ENCODE measurements at places on chromosomes 1 and 21.

- no peak for DNase-seq
Measured at GRCh38 chr1:212669600-212669999, 30.0 kb downstream of the BATF3 start.

- no peak for DNase-seq
Measured at GRCh38 chr1:209723265-209723664, 18.6 kb downstream of the HSD11B1 start.

DNA sequence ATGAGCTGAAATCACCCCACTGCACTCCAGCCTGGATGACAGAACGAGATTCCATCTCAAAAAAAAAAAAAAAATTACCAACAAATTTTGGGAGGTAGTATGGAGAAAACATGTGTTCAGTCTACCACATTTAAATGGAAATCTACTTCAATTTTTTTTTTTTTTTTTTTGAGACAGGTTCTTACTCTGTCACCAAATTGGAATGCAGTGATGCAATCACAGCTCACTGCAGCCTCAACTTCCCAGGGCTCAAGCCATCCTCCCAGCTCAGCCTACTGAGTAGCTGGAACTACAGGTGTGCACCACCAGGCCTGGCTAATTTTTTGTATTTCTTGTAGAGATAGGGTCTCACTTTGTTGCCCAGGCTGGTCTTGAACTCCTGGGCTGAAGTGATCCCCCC, 82.1 kb downstream of the GFI1 start:
- no peak for DNase-seq

DNA sequence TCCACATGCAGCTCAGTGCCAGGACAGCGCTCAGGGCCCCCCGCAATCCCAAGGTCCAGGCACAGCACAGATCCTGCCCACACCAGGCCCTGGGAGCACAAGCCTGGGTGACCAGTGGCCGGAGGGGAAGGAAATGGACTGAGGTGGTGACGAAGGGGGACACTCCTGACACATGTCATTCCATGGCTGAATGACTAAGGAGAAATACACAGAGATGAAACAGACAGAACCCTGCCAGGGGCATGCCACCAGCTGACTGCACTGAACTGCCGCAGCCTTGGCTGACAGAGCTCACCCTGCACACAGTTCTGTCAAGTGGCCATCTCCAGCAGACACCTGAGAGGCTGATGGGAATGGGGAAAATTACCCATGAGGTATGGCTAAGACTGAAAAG, 56.1 kb downstream of the HSF2BP start:
- DNase-seq = no peak

GRCh38 chr21:42833439-42833815, 45.9 kb downstream of the WDR4 start:
- DNase-seq = no peak

- no peak for DNase-seq
Measured at GRCh38 chr1:23092447-23092846, 73.2 kb downstream of the KDM1A start.

- no peak for DNase-seq
Measured at GRCh38 chr1:230291731-230292620, 134.2 kb downstream of the PGBD5 start.

GRCh38 chr1:220269036-220269435, 3.2 kb downstream of the RAB3GAP2 start:
- no peak for DNase-seq

DNA sequence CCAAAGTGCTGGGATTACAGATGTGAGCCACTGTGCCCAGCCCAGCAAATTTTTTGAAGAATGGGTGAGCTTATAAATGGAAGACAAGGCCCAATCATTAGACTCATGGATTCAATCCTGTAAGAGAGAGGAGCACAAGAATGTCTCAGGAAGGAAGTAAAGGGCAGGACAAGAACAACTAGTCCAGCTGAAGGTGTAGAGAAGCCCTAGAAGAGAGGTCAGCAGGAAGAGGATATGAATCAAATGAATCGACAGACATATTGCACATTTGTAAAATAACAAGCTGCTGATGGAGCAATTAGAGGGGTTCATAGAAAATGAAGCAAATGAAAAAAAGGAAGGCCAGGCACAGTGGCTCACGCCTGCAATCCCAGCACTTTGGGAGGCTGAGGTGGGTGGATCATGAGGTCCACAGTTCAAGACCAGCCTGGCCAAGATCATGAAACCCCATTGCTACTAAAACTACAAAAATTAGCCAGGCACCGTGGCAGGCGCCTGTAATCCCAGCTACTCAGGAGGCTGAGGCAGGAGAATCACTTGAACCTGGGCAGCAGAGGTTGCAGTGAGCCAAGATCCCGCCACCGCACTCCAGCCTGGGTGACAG, 74.9 kb downstream of the MIS18A start:
- DNase-seq = no peak

DNA sequence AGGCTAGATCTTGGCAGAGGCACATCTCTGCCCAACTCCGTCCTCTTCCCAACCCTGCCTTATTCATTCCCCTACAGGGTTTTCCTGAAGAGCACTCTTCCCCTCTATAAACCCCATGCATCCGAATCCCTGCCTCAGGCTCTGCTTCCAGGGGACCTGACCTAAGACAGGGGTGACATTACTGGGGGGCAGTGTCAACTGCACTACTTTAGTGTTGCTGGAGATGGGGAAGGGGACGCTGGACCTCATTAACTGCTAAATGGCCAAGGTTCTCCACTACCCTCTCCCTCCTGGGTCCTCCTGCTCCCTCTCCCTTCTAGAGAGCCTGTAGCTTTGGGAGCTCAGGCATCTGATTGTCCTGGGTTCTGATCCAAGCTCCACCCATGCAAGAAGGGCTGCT, 126.2 kb downstream of the GRIK3 start:
- DNase-seq = no peak

GRCh38 chr1:56297904-56298303, 281.5 kb downstream of the PLPP3 start:
- DNase-seq = no peak

DNA sequence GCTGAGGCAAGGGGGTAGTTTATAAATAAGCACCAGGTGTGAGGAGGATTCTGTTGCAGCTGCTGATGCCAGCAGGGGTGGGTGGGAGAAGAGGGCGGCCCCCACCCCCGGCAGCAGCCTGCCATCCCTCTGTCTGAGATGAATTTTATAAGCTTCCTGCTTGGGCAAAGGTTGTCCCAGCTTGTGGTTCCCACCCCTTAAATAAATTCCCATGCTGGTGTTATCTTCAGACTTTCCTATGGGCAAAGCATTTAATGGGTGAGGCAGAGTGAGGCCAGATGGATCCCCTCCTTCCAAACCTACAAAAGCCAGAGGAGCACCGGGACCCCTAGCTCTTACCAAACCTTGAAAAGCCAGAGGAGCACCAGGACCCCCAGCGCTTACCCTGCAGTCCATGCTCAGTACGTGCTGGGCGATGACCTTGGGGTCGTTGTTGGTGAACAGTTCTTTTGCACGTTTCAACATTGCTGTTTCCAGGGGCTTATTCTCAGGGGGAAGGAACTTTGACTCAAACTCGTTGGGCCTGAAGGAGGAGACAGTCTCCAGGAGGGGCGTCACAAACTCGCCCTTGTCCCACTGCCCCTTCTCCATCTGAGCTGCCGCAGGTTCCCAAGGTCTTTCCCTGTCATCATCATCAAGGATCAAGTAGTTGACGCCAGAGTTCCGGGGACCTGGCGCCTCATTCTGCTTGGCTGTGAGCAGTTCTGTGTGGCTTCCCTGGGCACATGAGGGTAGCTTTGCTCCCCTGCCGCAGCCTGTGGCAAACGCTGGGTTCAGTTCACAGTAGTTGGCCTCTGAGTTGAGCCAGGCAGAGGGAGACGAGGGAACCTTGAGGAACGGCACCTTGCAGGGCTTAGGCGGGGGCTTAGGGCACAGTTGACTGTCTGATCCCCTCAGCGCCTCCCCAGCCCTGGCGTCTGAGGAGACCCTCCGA, 99.5 kb downstream of the BCAR3 start:
- no peak for DNase-seq

DNA sequence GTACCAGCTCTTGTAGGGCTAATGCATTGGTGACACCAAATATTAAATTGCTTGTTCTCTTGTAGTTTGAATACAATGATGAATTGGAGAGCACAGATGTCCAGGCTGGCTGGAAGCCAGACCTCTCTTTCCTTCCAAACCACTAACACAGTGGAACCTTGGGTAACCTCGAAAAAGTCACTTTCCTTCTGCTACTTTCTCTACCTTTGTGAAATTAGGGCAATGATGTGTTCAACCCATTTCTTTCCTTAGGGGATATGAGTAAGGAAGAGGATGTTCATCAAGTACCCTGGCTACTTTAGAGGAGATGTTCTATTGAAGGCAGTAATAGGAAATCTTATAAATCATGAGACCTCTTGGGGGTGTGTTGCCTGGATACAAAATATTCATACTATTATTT, 55.7 kb downstream of the XCL2 start:
- DNase-seq = no peak

- peak; percentile 48 for DNase-seq
Measured at GRCh38 chr1:1273512-1274298, at the start of gene UBE2J2. UBE2J2 (minus strand) TSS chr1:1273854; CDS start chr1:1267992, 5,862 bp downstream.

DNA sequence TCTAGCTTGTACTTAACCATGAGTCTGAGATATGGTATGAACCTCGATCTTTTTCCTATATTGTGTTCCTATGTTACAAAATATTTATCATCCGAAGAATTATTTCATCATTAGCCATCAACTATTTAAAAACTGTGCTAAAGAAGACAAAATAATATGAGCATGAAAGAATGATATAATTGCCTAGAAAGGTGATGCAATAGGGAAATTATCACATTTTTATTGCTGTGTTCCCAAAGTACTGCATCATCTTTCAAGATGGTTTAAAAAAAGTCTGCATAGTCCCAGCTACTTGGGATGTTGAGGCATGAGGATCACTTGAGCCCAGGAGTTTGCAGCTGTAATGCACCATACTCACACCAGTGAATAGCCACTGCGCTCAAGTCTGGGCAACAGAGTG, 126.7 kb downstream of the APP start:
- DNase-seq = no peak

GRCh38 chr1:243287123-243287460, 31.3 kb downstream of the SDCCAG8 start:
- DNase-seq = no peak

DNA sequence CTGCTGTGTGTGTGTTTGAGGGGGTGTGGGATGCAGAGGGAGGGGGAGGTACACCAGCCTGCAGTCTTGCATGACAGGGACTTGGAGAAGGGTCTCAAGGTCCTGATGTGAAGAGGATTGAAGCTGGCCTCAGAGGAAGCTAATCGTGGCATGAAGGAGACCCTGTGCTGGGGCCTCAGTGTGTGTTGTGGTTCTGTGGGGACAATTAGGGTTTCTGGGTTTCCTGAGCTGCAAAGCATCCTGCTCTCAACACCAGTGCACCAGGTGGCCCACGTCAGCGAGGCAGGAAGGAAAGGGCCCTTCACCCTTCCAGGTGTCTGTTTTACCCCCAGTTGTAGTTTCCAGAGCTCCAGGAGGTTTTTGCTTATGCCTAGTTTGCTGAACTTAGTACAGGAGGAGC, 52.8 kb downstream of the TENT5C start:
- no peak for DNase-seq

DNA sequence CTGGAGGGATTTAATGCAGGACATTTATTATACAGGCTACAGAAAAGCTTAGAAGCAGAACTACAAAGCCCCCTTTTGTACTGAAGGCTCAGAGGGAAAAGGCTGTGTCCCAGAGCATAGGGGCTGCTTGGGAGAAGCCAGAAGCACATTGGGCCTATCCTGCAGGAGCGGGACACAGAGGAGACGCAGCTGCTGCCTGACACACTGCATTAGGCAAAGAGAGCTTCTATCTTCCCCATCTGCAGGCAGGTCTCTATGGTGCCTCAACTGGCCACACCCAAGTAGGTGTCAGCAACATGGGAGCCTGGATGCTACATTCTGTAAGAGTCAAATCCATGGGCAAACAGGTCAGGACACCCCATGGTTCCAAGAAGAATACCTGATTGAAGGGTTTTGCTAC, 595.9 kb downstream of the AJAP1 start:
- no peak for DNase-seq

DNA sequence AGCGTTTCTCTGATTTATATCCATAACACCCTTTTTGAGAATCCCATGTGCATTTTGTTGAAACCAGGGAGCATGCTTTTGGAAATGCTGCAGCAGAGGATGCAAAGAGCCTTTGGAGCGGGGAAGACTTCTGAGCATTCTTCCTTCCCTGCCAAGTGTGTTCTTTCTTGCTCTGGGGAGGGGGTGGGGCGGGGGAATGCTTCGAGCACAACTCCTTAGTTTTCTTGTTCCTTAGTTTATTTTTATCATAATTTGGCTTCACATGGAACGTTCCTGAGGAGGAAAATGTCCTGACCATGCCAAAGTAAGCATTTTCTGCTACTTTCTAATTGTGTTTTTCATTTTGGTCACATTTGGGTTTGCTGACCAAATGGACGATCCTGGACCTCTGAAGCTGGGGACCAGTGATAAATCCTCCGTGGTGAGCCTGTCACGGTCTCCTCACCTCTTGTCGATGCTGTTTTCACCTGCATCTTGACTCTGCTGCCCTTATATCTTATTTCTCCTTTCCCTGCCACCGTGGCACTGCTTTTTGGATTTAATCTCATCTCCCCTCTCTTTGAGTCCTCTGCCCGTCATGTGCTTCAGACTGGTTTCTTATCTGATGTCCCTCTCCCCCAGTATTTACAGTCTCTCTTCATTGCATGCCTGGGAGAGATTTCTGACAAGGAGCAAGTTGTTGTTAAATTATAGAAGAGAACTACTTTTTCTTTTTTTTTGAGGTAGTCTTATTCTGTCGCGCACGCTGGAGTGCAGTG, 2.4 kb downstream of the CTPS1 start:
- no peak for DNase-seq

DNA sequence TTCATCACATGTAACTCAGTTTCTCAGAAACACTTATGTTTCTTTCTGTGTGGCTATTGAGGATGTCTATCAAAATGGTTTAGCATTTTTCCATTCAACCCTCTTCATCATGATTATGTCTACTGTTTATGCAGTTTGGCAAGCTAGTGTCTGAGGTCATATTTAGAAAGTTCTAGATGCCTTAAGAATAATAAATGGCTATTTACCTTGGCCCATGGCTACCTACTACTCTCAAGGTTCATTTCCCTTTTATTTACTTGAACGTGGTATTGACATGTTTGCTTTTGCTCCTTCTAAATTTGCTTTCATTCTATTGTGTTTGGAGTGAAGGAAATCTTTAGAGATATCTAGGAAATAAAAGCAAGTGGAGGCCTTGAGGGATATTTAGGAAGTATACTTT, 193.7 kb upstream of the OLFM3 start:
- no peak for DNase-seq

- no peak for DNase-seq
Measured at GRCh38 chr1:12112711-12113161, 49.6 kb downstream of the TNFRSF8 start.

Measured in non-pigmented ciliary epithelial cell (primary cell).